Thoracic aorta (tissue), 2 donors: ENCODE measurements at places on chromosomes 3 and 15.

- no peak for DNase-seq
These were observed 626.4 kb upstream of the GOLIM4 start for GRCh38 chr3:168722091-168722490.

DNA sequence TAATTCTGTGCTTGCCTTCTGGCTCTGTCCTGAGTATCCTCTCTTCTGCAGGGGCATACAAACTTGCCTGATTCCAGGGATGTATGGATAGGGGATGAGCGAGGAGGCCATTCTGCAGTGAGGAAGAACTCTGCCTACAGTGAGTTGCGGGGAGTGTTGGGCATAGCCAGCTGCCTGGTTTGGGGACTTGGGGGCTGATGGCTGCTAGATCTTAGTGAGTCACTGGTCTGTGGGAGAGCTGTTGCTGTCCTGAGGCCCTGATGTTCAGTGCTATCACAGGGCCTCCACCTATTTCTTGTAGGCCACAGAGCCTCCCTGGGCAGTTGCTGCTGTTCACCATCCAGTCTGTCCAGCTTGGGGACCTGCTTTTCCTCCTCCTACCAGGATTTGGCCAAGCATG is 20.3 kb downstream of the CDAN1 start:
- DNase-seq: no peak

GRCh38 chr15:63395730-63396151 is 14.1 kb upstream of the CA12 start:
- no peak for DNase-seq

GRCh38 chr3:4736284-4736861 is 242.9 kb upstream of the BHLHE40 start:
- no peak for DNase-seq

DNA sequence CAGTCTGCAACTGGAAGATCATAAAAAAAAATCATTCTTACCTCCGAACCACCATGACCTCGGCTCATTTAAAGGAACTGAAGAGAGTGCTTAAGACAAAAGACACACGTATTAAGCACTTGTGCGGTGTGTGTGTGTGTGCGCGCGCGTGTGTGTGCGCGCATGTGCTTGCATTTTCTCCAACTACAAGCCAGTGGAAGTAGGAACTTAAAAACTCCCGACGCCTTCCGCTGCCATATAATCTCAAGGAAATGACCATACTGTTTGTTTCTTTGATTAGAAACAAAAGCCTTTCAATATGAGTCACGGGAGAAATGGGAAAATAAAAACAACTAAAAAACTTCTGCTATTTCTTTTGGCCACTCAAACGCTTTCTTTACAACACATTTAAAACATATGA is 32.4 kb downstream of the FRMD4B start:
- DNase-seq: no peak

DNA sequence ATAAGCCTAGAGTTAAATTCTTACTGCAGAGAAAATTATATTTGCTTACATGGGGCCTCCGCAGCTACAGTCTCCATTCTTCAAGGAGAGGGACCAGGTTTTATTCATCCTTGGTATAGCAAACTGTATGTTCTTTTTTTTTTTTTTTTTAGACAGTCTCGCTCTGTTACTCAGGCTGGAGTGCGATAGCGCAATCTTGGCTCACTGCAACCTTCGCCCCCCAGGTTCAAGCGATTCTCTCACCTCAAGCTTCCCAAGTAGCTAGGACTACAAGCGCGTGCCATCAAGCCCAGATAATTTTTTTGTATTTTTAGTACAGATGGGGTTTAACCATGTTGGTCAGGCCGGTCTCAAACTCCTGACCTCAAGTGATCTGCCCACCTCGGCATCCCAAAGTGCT is 2.1 kb downstream of the SHQ1 start:
- no peak for DNase-seq

GRCh38 chr3:24519368-24520100 is 24.9 kb upstream of the THRB start:
- no peak for DNase-seq

GRCh38 chr3:139477710-139478640 is 1.7 kb upstream of the RBP2 start:
- no peak for DNase-seq

DNA sequence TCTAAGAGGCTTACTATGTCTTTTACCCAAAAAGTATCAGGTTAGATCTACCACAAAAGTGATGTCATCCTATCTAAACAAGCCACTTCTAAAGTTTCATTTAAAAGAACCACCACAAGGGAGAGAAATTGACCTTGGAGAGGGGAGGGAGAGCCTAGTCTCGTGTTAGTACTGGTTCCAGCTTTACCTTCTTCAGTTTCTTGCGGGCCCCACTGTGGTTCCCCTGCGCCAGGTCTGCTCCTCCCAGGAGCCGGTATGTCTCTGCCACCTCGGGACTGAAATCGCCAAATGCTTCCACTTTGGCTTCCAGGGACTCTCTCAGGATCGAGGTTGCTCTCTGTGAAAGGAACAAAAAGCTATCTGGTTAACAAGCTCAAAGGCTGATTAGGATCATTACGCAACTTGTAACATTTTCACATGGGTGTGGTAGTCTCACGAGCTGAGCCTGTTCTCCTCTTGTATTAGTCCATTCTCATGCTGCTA is 51.1 kb downstream of the SYNM start:
- DNase-seq: no peak

DNA sequence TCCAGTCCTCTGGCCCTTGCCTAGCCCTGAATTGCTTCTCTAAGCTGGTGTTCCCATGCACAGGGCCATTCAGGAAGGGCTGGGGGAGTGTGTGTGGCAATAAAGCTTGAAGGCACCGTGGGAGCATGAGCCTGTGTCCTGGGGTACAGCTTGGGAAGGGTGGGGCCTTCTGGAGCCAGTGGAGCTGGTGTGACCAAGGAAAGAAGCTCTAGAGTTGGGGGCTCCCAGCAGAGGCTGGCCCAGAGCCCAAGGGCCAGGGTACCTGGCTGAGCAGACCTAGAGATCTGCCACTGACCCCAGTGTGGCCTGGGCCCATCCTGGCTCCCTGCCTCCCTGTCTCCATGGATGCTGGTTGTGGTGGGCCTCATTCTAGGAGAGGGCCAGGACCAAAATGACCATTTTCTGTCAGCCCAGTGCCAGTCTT is 8.1 kb downstream of the ABTB1 start:
- no peak for DNase-seq

DNA sequence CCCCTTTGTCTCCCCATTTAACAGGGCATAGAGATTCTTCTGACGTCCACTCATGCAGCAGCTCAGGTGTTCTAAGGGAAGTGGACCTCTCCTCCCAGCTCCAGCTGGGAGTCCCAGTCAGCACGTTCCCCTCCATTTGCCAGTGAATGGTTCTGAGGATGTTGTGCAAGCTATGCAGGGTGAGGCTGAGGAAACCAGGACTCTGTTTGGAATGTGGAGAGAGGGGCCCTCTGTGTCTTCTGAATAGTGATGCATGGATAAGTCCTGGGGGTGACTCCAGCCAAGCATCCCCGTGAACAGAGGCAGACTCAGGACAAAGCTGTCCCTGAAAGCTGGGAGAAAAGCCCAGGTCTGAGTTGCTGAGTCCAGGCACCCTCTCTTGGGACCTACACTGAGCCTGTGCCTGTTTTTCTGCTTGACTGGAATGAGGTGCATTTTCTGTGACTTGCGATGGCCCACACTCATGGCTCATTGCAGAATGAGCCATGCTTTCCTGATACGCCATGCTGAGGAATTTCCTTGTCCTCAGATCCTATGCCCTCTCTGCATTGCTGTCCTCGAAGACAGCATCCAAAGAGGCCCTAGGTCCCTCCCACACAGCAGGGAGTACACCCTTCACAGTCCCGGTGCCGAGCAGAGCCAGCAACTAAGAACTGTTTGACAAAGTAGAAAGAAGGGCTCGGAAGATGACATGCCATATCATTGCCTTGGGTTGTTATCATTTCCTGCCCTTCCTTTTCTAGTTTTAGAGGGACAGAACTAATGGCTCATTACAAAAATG is 185.2 kb downstream of the ATP10A start:
- DNase-seq: no peak

DNA sequence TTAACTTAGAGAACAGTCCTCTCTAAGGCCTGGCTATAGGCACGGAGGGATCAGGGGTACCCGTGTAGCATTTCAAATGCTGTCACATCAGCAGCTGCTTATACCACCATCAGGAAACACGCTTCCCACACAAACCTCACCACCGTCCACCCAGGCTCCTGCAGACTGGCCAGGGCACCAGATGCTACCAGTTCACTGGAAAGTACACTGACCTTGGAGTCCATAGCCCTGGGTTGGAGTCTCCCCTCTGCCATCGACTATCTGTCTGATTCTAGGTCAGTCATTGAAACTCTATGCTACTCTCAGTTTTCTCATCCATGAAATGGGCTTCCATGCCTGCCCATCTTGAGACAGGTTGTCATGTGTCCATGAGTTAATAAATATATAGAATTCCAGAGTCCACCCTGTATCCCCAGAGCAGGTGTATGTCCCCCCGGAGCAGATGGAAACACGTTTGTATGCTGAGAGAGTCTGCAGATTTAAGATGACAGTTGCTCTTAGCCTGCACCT is 156.0 kb upstream of the SMAD3 start:
- DNase-seq: no peak

- DNase-seq: no peak
These were observed 757 bp downstream of the VWA5B2 start for GRCh38 chr3:184230081-184230602.

GRCh38 chr3:72383230-72383629 is 465.0 kb downstream of the SHQ1 start:
- no peak for DNase-seq

DNA sequence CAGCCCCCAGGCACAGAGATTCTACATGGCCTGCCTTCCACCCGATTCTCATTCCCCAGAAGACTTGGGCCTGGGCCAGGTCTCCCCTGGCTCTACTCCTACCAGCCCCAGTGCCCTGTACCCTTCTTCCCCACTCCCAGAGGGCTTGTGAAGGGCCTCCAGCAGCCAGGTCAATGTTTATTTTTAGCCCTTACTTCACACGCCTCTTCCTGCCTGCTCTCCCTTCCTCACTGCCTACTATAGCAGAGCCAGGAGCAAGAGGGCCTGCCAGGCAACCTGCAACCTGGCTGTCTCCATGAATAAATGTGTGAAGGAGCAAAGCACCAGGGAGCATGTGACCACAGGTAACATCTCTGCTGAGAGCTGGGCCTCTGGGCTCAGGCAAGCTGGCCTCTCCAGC is 26.4 kb upstream of the APEH start:
- no peak for DNase-seq

GRCh38 chr3:52384019-52384761 is 60.7 kb downstream of the SEMA3G start:
- DNase-seq: no peak

DNA sequence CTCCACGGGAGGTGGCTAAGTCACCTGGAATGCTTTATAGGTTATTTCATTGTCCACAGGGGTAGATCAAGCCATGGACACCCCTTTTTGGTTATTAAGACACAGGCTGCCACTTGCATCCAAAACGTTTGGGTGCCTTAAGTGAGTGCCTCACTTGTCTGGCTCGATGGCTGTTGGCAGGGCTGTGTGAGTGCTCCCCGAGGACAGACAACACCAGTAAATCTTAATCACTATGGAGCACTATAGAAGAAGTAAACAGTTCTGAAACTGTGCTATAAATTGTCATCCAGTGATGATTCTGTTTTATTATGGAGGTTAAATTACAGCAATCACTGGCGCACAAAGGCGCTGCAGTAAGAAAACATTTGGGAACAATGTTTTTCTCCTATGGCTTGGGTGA is 215.5 kb downstream of the CACNA2D3 start:
- no peak for DNase-seq

DNA sequence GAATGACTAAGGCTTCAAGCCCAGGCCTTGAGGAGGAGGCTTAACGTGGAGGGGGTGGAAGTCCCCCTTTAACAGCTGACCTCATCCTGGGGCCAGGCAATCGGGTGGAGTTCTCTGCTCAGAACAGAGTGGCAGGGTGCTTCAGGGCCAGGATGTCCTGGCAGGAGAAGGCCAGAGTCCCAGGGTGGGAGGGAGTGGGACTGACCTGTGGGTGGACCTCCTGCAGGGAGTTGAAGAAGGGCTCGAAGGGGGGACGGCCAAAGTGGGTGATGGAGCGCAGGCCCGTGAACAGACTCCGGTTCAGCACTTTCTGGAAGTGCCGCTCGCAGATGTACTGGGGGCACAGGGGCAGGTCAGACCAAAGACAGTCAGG is 19.6 kb downstream of the DUOX2 start:
- no peak for DNase-seq

DNA sequence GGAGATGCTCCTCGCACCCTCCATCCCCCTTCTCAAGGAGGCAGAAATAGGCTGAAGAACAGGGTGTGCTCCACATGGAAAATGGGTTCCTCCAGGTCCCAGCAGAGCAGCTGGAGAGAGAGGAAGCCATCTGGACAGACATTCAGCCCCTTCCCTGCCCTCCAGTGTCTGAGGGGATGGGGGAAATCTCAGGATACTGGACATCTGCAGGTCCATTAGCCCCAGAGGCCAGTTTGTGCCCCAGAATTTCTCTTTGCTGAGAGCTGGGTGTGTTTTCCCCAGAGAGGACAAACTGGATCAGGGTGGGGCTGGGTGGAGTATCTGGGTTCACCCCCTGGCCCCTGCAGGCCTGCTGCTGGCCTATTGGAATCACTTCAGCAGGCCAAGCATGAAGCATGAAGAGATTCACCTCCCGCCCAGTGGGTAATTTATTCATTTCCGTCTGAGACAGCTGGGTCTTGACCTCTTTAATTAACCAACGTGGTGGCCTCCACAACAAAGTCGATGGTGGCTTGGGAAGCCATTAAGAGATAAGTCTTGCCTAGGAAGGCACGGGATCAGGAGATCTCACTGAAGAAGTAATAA is 4.6 kb downstream of the FAM3D start:
- DNase-seq: no peak

DNA sequence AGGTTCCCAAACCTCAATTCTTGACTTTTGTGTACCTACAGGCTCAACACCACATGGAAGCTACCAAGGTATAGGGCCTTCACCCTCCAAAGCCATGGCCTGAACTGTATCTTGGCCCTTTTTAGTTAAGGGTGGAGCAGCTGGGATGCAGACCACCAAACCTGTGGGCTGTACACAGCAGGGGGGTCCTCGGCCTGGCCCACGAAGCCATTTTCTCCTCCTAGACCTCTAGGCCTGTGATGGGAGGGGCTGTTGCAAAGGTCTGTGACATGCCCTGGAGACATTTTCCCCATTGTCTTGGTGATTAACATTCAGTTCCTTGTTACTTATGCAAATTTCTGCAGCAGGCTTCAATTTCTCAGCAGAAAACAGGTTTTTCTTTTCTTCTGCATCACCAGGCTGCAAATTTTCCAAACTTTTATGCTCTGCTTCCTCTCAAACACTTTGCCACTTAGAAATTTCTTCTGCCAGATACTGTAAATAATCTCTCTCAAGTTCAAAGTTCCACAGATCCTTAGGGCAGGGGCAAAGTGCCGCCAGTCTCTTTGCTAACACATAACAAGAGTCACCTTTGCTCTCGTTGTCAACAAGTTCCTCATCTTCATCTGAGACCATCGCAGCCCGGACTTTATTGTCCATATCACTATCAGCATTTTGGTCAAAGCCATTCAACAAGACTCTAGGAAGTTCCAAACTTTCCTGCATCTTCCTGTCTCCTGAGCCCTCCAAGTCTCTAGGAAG is 90.9 kb upstream of the PLXND1 start:
- DNase-seq: no peak

DNA sequence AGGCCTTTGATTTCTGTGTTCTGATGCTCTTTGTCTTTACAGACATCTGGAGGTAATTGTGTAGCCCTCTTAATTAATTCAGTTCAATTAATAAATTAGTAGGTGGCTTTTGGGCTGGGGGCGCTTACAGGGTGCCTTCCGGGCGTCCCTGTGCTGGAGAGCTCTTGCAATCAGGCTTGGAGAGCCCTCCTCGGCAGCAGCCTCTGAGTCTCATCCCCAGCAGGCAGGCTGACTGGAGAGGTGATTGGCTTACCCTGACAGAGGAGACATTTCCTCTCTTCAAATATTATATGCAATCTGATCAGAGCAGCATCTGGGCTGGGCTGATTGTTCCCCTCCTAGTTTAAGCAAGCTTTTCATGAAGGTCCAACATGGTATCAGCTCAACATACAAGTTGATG is 250.7 kb downstream of the LPP start:
- no peak for DNase-seq
